ENCODE measurements at places on chromosomes 3 and 15. TPM values are rescaled to one million over a fixed set of nuclear protein-coding genes. Genes with fewer than 3 reads are reported as not detected.

GRCh38 chr3:186931532-186932280, 1.4 kb downstream of the ST6GAL1 start:
- DNase-seq: no peak

DNA sequence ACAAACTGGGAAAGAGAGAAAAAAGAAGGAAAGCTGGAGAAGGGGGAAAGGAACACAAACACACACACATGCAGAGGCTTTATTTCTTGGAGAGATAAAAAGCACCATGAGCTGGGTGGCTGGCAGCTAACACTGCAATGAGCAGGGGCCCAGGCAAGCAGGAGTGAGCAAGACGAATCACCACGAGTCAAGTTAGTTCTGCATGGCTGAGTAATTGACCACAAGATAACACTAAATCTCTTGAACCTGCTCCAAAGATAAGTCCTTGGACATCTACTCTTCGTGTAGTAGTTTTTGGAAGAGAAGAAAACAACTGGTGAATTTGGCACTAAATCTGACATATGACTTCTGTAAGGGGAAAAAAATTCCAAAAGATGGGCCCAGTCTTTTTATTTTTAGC, 100.9 kb downstream of the MYO5A start:
- DNase-seq: peak; percentile 30

DNA sequence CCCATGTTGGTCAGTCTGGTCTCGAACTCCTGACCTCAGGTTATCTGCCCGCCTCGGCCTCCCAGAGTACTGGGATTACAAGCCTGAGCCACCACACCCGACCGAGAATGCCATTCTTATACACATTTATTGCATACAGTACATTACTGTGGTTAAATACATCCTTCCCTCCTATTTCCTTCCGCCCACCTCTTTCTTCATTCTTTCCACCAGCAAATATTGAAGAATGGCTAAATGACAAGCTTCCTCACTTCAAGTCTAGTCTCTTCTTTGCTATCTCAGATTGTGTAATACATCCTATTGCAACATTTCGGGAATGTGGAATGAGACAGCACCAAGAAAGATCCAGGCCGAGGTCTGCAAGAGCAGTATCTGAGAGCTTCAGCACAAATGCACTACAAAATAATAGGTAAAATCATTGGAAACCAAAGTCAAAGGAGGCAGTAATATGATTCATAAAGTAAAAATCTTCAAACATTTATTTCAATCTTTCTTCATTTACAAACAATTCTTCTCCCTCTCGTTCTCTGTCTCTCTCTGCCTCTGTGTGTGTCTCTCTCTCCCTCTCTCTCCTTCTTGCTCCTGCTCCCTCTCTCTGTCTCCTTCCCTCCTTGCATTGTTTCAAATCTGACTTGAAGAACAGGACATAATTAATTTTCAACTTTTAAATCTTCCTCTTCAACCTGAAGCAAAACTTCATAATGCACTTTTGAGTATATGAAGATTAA, 94.7 kb upstream of the TGFBR2 start:
- peak; percentile 93 for DNase-seq

- no peak for DNase-seq
Measured at GRCh38 chr15:62637574-62637897, 405.0 kb upstream of the TPM1 start.

DNA sequence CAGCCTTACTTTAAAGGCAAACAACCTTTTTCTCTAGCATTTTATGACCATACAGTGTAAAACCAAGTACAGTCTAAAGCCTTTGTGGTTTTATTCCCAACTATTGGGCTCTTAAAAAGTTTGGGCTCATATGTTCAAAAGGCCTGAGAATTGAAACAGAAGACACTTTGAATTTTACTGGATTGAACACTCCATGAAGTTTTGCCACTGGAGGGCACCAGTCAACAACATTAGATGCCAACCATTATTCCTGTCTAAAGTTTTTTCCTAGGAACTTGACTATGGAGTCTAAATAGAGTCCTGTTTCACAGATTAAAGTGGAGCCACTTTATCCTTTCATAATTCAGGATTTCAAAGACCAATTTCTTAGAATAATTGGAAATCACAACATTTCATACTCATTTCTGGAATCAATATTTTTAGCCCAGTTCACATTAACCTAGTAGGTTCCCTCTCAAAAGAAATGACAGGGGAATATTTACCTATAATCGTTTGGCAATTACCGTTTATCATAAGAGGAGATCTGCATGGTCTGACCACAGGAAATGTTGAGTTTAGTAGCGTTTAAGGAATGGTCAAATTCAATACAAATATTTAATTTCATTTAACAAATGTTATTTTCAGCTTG, 244.1 kb upstream of the PDZRN3 start:
- DNase-seq: peak; percentile 3

DNA sequence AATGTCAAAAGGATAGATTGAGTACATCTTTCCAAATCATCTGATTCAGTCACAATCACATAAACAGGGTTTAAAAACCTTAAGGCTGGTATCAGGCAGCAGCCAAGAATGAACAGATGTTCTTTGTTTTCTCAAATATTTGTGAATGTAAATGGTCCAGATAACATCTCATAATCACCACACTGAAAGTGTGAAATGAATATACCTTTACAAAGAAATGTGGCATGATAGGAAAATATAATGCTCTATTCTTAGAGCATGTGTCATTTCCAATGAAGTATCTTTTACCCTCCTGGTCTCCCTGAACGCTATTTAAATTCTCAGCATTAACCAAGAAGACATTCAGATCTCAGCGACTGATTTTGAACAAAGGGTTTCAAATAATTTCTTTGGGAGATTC, 8.8 kb upstream of the ACTC1 start:
- no peak for DNase-seq

- DNase-seq: no peak
Measured at GRCh38 chr3:54846119-54846518, 81.7 kb downstream of the LRTM1 start.

DNA sequence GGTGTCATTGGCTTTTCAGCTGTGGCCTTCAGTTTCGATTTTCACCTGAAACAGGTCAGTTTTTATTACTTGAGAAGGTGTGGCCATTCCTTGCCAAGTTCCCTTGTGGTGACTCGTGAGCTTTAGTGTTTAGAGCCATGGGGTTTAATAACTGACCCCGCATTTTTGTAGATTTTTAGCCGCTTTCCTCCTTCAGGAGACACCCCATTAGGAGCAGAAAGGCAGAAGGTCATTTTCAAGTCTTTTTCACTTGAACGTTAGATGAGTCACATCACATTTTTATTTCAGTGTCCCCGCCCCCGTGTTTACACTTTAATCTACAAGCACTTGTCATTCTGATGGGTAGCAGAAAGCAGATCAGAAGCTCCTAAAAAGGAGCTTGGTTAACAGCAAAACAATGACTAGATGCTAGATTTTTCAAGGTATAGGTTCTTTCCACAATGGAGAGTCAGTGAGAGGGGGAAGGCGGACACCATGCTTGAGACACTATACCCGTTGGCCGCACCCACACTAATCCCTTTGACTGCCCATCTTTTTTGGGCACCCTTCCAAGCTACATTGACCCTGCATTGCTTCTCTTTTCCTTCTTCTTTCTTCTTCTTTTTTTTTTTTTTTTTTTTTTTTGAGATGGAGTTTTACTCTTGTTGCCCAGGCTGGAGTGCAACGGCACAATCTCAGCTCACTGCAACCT, 132.7 kb downstream of the GHSR start:
- DNase-seq: peak; percentile 53

DNA sequence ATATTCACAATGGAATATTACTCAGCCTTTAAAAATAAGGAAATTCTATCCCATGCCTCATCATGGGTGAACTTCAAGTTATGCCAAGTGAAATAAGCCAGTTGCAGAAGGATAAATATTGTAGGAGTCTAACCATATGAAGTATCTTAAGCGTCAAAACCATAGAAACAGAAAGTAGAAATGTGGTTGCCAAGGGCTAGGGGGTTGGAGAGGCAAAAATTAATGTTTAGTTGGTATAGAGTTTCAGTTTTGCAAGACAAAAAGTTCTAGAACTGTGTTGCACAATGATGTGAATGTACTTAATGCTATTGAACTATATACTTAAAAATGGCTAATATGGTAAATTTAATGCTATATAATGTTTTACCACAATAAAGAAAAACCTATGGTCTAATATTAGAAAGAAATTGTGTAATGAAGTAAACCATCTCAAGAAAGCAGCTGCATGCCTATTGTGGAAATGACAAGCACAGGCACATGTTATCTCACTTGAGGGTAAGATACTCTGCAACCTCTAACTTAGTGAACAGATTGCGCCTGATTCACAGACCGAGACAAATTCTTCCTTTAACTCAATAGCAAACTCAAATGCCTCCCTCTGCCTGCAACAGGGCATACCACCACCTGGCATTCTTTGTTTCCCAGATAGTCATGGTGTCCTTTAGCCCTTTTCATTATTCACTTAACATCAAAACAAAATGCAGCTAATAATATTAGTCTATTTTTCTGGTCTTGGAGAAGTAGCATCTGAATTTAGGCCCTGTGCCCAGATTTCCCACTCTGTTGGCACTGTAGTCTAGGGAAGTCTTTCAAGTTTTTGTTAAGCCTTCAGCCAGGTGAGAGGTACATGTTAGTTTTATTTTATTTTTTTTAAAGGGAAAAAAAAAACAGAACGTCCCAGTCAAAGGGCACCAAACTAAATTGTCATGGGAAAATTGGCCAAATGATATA, 80.2 kb upstream of the ACP3 start:
- no peak for DNase-seq

IGSF10 gene
- polyA plus RNA-seq: 0.02 TPM

GPR62 gene
- not detected for polyA plus RNA-seq

TERC gene
- not detected for polyA plus RNA-seq

Measured in AG04450 (cell line).